ENCODE measurements at places on chromosomes 3 and 15.

DNA sequence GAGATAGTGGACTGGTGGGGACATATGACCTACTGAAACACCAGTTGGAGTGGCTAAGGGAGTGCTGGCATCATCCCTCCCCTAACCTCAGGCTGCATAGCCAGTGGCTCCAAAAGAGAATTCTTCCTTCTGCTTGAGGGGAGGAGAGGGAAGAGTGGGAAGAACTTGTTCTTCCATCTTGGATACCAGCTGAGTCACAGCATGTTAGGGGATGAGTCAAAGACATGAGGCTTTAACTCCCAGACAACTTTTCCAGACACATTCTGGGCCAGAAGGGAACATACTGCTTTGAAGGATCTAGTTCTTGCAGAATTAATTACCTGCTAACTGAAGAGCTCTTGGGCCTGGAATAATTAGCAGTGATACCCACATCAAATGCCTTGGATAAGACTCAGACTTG is 36.8 kb upstream of the PEX5L start:
- DNase-seq: no peak

DNA sequence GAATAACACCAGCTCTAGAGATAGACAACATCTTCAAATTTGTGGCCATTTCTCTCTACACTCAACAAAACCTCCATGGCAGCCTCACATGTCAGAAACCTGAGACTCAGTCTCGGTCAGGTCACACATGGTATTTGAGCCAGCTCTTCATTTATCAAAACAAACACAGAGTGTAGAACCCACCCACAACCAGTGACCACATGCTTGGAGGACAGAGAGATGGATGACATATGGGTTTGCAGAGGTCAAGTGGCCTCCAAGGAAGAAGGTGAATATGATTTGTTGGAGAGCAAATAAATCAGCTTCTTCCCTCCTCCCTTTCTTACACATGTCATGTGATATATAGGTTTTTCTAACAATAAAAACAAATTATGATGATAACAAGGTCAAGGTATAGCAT is 278.1 kb upstream of the LRTM1 start:
- no peak for DNase-seq

DNA sequence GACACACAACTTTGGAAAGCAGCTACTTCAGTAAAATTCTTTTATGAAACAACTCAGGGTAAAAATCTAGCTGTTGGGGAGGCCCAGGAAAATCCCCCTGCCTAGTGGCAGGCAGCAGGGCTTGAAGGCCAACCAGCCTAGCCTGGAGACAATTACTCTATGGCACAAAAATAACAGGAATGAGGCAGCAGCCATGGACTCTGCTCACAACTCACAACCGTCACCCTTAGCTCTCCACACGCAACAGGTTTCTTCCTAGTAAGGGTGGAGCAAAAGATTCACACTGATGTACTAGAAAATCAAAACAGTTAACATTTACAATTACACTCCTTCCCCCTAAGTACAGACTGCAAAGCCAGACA is 530 bp upstream of the FBXL22 start:
- no peak for DNase-seq

DNA sequence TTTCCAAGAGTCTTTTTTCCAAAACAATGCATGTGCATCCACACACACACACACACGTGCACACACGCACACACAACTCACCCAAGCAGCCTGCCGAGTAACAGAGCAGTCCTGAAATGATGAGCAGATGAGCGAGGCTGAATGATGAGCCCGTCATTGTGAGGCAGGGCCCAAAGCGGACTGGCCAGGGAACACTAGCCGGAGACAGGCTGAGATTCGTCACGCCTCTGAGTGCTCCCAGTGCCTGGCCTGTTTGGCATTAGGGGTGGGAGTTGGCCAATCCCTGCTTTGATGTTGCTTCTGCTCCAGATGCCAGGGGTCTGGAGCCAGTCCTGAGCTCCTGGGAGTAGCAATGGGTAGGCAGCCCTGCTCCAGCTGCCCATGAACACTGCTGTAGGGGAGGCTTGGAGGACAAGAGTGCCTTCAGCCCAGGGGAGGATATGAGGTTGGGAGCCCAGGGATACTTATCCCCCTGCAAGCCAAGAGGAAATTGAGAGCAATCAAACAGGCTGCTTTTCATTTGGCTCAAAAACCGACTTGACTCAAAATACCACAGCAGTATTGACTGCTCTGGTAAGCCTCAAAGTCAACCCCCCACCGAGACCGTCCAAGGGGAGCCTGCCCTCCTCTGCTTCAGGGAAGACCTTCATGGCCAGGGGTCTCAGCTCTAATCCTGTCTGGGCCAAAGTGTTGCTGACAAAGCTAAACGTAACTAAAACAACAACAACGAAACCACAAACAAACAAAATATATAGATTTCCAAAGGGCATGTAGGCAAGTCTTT is 22.9 kb downstream of the COLQ start:
- no peak for DNase-seq

DNA sequence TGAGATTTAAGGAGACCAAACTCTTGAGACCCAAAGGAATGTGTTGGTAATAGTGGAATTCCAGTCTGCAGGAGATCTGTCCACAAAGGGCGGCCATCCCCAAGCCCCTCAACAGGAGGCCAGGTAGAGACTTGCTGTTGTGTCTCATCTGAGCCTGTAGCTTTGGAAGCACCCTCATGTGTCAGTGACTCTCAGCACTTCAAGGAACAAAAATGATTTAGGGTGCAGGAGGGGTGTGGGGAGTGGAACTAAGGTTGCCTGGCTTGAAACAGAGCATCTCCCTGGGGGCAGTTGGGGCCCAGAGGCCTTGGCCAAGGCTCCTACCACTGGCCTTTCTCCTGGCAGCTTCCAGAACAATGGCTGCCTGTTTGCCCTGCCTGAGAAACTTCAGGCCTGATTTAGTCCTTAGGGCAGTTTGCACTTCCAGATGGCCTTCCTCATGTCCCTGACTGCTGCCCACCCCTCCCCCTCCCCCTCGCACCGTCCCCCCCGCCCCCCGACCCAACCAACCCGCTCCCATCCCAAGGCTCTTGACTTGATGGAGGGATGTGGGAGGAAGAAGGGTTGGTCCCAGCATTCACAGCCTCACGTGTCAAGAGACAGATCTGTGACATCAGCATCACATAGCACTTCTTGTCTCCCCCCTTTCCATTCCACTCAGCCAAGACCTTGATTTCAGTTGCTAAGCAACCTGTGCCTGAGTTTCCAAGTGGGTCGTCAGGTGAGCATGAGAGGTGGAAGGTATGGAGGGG is 77.1 kb downstream of the CORO2B start:
- DNase-seq: no peak

GRCh38 chr3:123602325-123602724 is 17.5 kb upstream of the HACD2 start:
- no peak for DNase-seq

- no peak for DNase-seq
Observed at GRCh38 chr3:63064209-63064755, 189.1 kb upstream of the CADPS start.

DNA sequence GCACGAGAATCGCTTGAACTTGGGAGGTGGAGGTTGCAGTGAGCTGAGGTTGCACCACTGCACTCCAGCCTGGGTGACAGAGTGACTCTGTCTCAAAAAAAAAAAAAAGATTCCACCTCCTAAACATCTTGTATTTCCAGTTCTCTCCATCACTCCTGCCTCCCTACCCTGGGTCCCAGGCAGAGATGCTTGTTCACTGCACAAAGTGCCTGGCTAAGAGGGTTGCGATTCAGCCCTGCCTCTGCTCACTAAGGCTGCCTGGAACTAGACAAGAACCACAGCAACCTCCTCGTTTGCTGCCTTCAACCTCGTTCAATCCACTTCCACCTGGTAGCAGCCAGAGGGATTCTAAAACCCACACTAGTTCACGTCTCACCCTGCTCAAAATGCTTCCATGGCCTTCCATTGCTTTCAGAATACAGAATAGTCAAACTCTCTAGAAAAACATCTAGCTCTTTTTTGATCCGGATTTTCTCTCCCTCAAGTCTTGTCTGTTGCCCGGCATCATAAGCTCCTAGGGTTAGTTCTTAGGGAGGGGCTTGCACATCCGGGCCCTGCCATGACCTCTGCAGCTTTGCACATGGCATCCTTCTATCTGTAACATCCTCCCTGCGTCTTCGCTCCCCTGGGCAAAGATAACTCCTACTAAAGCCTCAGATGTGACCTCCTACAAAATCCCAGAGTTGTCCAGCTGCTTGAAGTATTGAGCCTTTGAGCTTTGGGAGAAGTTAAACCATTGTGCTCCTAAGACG is 1.0 kb upstream of the MCM2 start:
- DNase-seq: no peak

DNA sequence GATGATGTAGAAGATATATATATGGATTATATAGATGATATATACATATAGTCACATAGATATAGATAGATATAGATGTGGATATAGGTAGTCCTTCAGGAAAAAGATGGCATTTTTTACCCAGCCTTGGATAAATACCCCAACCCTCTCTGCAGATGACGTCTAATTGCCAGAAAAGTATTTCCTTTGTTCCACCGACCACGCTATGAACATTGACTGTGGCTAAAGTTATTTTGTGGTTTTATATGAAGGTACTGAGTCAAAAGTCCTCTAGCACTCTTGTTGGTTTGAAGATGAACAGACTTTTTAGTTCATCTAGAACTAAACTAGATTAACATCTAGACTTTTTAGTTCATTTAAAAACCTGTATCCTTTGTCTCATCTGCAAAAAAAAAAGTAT is 207.7 kb downstream of the PLOD2 start:
- no peak for DNase-seq

- no peak for DNase-seq
Observed at GRCh38 chr15:101013769-101014675, 94.9 kb downstream of the LRRK1 start.

All from SW480 (cell line).